ENCODE measurements at places on chromosomes 1 and 21. TPM values are rescaled to one million over a fixed set of nuclear protein-coding genes. Genes with fewer than 3 reads are reported as not detected.

TRIM46 gene
- total RNA-seq = 4.1 TPM

GPR153 gene
- 1.3 TPM for total RNA-seq

FMO3 gene
- not detected for total RNA-seq

GRCh38 chr1:230824919-230825721, 43.2 kb downstream of the C1orf198 start:
- DNase-seq = no peak

DNA sequence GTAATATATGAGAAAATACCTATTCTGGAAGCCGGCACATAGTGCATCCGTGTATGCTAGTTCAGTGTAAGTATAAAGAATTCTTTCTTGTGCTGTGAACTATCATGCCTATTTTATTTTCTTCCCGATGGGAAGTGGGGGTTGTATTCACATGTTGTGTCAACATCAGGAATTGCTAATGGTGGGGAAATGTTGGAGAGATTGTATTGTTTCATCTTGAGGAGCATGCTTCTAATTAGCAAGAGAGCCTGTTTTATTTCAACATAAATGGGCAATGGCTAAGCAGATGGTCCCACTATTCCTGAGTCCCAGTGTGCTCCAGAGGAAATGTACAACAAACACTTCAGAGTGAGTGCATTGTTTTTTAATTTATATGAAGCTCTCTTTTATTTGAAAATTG, 485.2 kb downstream of the PLPP3 start:
- no peak for DNase-seq

DNA sequence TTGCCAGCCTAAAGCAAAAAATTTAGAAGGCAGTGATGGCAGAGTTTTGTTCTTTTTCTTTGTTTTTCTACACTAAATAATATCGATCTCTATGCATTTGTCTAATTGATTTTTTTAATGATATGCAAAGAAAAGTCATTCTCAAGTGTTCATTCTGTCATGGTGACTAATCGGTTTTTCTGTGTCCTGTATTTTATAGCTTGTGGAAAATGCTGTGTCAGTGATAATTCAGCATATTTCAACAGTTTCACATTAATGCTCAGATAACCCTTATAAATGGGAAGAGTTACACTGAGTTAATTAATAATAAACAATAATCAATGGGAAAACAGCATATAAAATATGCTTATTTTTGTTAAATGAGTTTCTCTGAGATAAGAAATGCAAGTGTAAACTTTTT, 824.9 kb downstream of the AMY1C start:
- no peak for DNase-seq

GRCh38 chr1:31412732-31413404, at the start of gene SERINC2:
Gene SERINC2, plus strand, starts transcription at chr1:31413213. Its CDS starts 53 bp downstream, at chr1:31413266.
- no peak for DNase-seq

GRCh38 chr1:17409391-17409811, 30.1 kb downstream of the RCC2 start:
- DNase-seq = no peak

DNA sequence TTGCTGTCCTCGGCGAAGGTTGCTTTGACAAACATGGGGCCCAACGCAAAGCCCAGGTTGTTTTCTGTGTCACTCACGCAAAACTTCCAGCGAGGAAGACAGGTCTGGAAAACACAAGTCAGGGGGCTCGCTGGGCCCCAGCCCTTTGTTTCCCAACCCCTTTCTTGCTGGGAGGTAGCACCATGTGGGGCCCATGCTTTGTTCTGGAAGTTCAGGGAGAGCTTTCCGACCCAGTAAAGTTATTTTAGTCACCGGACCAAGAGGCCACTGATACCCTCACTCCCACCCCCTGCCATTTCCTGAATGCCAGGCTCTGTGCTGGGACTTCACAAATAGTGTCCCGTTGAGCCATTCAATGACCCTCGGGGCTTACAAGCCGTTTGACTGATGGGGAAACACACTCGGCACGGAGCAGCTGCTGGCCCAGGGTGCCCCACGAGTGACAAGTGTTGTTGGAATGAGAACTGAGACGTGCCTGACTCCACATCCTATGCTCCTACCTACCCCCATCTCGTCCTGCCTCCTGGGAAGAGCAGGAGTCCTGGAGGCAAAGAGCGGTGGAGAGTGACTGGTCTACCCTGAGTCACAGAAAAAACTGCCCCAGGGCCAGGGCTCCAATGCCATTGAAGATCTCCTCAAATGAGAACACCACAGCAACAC, 52.0 kb downstream of the ECE1 start:
- DNase-seq = no peak
